ENCODE measurements at places on chromosomes 7 and 10.

- DNase-seq: no peak
Observed at GRCh38 chr10:73967022-73967429, 30.9 kb upstream of the VCL start.

- DNase-seq: no peak
Observed at GRCh38 chr10:126570621-126571602, 99.6 kb downstream of the C10orf90 start.

DNA sequence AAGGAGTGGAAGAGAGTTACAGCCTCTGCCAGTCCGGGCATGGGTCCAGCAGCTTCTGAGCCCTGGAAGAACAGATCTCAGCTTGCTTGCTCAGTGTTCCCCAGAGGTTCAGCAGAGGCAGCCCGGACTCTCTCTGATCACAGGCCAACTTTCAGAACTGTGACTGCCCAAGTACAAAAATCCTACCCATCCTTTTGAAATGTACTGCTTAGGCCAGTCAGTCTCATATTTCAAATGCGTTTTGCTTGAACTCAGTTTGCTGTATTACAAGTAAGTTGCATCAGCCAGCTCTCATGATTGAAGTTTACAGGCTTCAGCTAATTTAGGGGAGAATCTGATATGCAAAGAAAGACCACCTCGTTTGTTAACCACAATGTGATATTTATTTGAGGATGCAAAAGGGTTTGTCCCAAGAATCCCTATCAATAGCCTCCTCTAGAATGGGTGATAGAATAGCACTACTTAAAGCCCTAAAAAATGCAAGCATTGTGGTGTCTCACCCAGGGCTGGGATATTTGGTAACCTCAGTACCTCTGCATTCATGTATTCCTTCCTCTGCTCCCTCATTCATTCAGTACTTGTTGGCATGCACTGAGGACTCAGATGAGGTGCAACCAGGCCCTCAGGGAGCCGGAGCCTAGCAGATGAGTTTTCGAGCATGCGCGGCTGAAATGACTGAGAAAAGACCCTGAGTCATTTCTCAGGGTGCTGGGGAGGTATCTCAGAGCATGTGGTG is 7.0 kb downstream of the AIMP2 start:
- peak; percentile 85 for DNase-seq

DNA sequence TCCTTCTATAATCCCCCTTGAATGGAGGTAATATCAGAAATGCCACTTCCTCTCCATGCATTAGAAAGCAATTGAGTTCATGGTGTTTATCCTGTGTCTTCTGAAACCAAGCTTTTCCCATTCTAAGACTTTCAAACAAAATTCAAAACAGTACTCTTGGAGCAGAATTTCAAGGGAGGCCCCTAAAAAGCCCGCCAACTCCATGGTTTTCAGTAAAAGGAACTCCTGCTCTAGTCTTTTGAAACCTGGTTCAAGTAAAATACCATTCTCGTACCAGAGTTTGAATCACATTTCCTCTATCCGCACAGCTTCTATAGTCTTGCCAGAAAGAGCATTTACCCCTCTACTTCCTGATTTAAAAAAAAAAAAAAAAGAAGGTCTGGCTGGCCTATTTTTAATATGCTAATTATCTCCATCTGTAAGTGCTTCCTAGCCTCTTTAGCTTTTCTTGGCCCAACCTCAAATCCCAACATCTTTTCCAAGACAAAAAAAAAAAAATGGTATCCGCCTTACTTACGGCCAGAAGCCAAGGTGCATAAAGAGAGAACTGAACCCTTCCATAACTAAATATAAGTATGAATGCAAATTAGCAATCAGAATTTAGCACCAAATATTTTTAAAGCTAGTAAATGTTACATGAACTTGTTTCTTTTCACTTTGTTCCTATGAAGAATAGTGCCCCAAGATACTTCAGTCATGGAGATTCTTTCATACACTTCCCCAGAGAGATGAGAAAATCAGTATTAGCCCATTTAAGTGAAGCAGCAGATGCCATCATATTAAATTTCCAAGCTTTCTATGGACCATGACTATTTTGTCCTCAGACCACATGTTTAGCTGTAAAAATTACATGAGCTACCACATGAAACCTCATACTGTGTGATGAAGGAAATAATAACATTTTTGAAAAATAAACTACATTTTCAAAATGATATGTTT is 199.9 kb upstream of the FAM3C start:
- DNase-seq: peak; percentile 59

DNA sequence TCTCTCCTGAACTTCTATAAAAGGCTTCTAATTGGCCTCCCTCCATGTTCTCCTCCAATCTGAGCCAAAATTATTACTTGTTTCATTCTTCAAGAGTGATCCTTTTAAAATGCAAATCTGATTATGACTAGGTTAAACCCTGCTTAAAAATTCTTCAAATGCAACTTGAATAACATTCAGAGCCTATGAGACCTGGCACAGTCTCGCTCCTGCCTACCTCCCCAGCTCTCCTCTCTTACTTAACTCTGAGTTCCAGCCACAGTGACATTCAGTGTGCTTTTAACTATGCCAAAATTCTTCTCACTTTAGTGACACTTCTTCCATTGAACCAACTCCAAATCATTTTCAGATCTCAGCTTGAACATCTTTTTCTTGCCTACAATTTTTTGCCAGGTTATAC is 68.8 kb downstream of the TMEM168 start:
- DNase-seq: no peak

GRCh38 chr7:20240080-20240926 is 23.1 kb upstream of the MACC1 start:
- DNase-seq: no peak

GRCh38 chr10:987870-988666 is at the start of gene GTPBP4:
GTPBP4 (plus strand) TSS chr10:988434; CDS start chr10:988480, 46 bp downstream.
- DNase-seq: peak; percentile 93

- no peak for DNase-seq
Observed at GRCh38 chr7:46288861-46289260, 367.8 kb upstream of the IGFBP3 start.

- DNase-seq: no peak
Observed at GRCh38 chr10:75658915-75659314, 227.5 kb downstream of the LRMDA start.

DNA sequence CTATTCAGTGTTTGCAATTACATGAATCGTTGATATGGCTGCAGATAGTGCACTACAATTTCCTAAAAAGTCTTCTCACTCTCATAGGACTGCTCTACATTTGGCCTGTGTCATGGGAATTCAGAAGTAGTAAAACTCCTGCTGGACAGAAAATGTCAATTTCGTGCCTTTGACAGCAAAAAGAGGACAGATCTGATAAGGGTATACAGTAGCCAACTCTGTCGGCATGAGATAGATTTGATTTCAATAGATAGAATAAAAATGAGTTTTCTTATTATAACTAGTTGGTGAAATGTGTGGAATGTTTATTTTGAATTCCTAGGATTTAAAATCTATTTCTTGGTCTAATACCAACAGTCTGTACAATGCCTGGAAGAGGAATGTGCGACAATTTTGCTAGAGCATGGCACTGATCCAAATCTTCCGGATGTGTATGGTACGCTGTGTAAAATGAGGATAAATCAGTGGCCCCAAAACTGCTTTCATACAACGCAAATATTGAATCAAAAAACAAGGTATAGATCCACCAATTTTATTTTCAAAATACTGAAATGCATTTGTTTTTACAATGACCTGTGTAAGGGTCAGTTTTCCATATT is 133.5 kb upstream of the CDK13 start:
- no peak for DNase-seq

- DNase-seq: peak; percentile 84
Observed at GRCh38 chr7:31679574-31680305, 7.3 kb upstream of the PPP1R17 start.

GRCh38 chr10:92239151-92239599 is 51.7 kb downstream of the CPEB3 start:
- no peak for DNase-seq

All from NCI-H446 (cell line).